ENCODE measurements at places on chromosomes 7 and 10.

DNA sequence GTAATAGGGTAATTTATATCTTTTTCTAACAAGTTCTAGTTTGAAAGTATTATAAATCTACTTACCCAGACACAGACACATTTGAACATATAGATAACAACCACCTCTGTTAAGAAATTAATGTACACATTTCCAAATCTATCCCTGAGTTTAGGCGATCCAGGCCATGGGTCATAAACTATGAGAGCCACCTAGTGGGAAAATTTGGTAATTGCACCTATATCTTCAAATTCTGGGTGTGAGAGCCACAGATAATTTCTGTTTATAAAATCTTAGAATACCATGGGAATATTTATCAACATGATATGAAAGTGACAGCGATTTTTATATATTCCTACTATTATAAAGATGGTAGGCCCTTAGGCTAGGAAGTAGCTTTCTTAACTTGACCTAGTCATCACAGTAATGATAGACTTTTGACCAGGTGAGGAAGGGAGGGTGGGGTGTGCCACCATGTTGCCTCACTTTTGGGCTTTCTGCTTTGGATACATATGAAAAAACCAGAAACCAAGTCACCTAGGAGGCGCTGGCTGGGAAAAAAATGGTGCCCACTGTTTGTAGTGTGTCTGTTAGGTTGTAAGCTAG is 8.0 kb upstream of the EPHA1 start:
- DNase-seq = peak; percentile 55

- DNase-seq = peak; percentile 33
These were observed 140.4 kb downstream of the PIP4K2A start for GRCh38 chr10:22573820-22574569.

GRCh38 chr10:1516492-1517165 is 220.7 kb downstream of the ADARB2 start:
- no peak for DNase-seq

DNA sequence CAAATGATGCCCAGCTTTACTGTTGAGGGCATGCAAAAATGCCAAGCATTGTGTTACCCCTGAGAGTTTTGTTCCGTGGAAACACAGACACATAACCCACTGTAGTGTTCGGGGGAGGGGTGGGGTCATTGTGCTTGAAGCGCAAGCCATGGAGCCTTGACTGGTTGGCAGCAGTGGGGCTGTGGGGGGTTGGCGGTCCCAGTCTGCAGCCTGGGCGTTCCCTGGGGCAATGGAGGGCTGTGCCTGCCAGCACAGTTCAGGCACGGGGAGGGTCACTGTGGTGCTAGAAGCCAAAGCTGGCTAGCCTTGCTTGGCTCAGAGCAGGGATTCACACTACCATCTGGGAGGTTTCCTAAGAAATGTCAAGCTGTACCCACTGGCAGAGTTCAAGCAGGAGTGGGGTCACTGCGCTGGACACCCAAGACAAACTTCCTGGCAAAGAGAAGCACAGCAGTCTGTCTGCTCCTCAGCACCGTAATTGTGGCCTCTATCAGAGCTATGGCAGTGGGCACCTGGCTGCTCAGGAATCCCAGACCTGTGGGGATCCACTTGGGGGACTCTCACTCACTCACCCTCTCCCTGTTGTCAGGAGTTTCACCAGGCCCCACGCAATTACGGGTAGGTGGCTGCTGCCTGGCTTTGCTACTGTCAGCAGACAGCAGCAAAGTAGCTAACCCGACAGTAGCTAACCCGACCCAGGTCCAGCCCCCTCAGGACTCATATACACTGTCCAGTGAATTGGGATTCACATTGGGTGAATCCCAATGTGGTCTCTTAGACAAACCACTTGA is 292.4 kb downstream of the ZWINT start:
- DNase-seq = no peak
